ENCODE measurements at places on chromosomes 7 and 10. TPM values are rescaled to one million over a fixed set of nuclear protein-coding genes. Genes with fewer than 3 reads are reported as not detected.
A peak's percentile ranks its signal among the peaks of the same experiment; 100 is the strongest.

Gene GIMAP7
- 12.3 TPM for polyA plus RNA-seq

Gene CRYGN
- 0.08 TPM for polyA plus RNA-seq

Gene CELF2
- polyA plus RNA-seq, result 1.6 TPM

Gene EIF4H
- polyA plus RNA-seq, result 73.0 TPM

Gene A1CF
- 4.0 TPM for polyA plus RNA-seq

Gene TMEM140
- 5.0 TPM for polyA plus RNA-seq

Gene CFAP70
- 10.0 TPM for polyA plus RNA-seq

Gene PPP3CB
- 29.9 TPM for polyA plus RNA-seq

DNA sequence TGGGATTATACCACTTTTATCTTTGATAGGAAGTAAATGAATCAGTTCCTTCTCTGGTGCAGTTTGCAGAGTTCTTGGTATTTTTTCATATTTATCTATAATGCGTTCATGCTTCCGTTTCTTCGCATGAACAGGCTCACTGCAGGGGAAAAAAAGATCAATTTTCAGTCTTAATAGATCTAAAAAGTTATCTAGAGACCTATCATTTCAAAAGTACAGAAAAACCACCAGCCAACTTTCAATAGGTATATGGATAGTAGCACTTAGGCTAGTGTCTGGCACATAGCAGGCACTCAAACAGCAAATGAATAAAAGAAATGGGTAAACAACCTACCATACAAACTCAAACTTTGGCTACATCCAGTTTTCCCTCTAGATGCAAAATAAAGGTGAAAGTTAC is 5.5 kb downstream of the NOC3L start:
- DNase-seq, result no peak

DNA sequence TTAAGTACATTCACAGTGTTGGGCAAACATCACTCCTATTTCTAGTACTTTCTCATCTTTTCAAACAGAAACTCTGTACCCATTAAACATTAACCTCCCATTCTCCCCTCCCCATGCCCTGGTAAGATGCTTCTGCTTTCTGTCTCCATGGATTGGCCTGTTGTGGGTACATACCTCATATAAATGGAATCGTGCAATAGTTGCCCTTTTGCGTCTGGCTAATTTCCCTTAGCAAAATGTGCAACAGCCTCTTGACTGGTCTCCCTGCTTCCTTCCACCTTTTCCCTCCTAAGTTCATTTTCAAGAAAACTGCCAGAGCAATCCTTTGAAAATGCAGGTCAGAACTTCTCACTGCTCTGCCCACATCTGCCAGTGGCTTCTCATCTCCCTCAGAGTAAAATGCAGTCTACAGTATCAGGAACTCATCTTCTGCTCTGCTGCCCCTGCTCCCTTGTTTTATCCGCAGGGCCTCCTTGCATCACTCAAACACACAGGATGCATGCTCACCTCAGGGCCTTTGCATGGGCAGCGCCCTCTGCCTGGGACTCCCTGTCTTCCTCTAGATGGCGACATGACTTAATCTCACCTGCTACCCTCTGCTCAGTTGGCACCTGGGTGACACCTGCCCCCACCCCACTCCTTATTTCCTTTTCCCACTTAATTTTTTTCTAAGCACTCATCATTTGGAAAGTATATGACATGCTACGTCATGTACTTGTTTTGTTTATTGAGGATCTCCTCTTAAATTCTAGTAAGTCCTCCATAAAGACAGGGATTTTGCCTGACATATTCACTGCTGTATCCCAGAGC is 44.3 kb upstream of the ECHDC3 start:
- no peak for DNase-seq

GRCh38 chr7:38461887-38462286 is 169.3 kb downstream of the AMPH start:
- DNase-seq, result no peak

DNA sequence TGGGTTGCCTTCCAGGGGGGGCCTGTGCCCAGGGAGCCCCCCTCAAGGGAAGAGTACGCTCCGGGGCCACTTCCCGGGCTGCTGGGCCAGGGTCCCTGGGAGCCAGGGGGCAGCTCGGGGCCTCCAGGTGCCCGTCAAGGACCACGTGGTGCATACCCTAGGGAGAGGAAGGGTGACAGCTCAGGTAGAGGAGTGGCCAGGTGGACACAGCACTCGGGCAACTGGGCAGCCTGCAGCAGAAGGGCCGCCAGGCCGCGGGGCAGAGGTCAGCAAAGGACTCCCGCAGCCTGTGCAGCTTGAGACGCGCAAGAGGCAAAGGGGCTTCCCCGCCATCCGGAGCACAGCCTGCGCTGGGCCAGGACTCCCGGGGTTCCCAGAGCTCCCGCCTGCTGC is 26.4 kb downstream of the AP5Z1 start:
- no peak for DNase-seq

DNA sequence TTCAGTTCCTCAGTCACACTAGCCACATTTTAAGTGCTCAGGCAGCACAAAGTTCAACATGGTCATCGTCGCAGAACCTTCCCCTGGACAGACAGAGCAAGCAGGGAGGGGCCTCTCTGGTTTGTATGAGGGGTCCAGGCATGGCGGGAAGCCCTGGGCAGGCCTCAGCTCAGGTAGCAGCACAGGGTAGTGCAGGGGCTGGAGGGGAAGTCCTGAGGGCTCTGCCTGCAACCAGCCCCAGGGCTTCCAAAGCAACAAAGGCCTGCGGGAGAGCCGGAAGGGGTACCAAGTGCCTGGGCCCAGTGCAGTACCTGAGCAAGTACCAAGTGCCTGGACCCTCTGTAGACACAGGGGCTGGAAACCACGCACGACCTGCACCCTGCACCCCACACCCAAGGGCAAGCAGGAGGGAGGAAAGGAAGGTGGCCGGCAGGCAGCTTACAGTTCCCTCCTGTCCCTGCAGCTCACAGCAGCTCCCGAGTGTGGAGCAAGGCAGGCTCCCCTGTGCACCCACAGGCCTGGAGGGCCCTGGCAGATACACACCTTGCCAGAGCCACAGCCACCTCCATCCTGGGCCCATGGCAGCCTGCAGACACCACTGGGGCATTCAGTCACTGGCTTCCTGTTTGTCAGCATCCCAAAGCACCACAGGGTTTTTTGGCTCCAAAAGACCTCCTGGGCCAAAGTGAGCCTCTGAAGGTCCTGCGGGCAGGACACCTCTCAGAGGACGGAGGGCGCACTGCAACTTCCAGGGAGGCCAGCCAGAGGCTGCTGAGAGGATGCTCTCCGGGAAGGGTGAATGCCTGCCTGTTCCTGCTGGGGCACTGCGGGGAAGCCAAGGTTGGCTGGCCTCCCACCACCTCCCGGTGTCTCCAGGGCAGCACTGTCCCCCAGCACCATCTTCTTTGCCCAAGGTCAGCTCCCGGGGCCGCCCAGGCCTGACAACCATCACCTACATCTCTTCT is 6.5 kb upstream of the RET start:
- no peak for DNase-seq

DNA sequence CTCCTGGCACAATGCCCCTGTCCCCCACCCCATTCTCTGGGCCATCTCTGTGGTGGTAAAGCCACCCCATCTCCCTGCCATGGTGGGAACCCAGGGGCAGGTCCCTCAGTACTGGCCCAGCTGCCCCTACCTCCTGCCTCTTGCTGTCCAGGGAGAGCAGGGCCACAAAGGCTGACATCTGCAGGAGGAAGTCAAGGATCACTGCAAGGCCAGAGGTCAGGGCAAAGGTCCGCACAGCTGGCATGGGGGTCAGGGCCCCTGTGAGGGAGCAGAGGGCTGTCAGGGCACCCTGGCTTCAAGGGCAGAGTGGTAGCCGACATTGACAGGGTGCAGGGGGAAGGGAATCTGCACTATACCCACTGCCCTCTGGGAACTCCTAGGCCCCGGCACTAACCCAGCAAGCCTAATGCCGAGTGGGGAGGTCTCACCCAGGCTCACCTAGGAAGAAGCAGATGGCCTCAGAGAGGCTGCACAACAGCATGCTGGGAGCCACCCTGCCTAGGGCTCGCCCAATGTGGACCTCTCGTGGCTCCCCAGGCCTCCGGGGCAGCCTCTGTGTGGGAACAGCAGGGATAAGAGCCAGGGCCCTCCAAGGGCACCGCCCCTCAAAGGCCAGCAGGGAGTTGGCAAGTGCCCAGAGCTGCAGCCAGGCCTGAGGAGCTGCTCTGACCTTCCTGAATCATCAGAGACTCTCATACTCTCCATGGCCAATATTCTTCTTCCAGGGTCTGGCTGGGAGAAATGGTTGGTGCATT is 7.7 kb downstream of the NPC1L1 start:
- DNase-seq, result no peak

DNA sequence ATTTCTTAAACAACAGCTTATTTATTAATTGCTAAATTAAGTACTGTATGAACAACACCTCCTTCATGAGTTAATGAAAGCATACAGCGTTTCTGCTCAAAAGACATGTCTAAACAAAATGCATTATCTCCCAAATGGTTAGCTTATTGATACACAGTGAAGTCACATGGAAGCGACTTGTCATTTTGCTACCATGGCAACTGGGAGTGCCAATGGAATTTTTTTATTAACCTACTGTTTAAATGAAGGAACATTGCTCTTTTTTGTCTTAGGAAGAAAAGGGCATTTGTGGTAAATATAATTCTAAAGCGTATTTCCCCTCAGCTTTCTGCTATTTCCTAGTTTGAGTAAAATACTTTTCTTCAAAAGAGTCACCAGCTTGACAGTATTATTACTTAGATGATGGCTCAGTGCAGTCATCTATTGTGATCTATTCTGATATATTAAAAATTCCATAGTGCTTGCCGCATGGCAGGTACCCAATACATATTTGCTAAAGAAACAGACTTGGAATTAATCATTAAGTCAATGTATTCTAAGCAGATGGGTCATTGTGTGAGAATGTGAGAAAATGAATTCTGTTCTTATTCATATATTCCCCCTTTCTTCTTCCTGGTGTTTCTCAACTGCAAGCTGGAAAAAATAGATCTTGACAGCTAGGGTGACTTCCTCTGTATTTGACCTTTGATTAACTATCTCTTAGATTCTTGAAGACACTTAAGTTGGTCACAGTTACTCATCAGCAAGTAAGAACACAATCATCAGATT is 818.3 kb downstream of the MAGI2 start:
- no peak for DNase-seq

GRCh38 chr10:116287906-116288501 is 15.0 kb upstream of the GFRA1 start:
- peak; percentile 15 for DNase-seq

GRCh38 chr10:32199714-32200394 is 143.6 kb upstream of the KIF5B start:
- DNase-seq, result no peak

Measured in pancreas (tissue), 10 donors.